Left colon (tissue), 2 donors: ENCODE measurements at places on chromosomes 4 and X. TPM values are rescaled to one million over a fixed set of nuclear protein-coding genes. Genes with fewer than 3 reads are reported as not detected.

DNA sequence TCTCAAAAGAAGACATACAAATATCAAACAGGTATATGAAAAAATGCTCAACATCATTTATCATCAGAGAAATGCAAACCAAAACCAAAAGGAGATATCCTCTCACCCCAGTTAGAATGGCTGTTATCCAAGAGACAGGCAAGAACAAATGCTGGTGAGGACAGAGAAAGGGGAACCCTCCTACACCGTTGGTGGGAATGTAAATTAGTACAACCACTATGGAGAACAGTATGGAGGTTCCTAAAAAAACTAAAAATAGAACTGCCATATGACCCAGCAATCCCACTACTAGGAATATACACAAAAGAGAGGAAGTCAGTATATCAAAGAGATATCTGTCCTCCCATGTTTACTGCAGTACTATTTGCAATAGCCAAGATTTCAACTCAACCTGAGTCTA lies 83.5 kb downstream of the CDS1 start:
- DNase-seq = no peak

GRCh38 chr4:2805712-2806389 lies 13.0 kb downstream of the SH3BP2 start:
- DNase-seq = peak; percentile 97

DNA sequence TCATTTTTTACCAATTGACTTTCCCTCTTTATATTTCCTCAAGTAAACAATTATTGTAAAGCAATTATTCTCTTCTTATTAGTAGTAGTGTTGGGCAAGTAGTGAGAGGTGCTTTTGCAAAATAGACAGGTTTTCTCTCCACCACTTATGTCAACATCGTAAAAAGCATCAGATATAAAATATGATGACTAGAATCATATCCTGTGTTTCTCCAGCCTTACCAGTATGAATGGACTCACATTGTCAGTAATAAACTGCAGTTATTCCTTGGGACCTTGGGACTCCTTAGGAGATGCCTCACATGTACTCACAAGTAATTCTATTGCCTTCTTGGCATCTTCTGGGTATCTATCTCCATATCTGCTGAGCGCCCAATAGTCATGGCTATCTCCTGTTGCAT lies 40.4 kb upstream of the BRS3 start:
- DNase-seq = no peak

DNA sequence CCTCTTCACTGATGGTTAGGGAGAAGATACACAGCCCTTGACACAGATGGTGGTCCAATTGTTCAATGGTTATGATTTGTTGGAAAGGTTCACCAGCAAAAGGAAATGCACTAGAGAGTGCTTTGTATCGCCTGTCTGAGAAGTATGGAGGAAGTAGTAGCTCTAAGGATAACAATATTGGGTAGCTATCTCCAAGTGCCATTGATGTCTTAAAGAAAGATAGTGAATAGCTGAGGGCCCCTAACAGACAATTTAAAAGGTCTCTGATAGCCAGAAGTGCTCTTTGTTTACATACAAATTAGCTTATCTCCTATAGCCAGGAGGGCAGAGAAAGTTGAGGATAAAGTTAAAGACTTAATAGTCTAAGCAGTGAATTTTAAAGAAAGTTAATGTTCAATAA lies 33.9 kb upstream of the BLTP1 start:
- DNase-seq = no peak

The RBMX gene
- 105 TPM for total RNA-seq

DNA sequence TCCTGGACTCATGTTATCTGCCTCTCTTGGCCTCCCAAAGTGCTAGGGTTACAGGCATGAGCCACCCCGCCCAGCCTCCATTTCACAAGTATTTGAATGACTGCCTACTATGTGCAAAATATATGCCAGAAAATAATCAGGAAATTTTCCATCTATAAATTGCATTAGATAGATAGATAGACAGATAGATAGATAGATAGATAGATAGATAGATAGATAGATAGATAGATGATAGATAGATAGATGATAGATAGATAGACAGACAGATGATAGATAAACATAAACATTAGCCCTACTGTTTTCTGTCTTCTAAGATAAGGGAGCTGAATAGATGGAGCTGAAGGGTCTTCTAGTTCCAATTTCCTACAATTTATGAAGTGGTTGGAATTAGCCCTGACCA lies 87.4 kb upstream of the TRIM2 start:
- no peak for DNase-seq

GRCh38 chrX:101564651-101565050 lies 14.3 kb downstream of the ARMCX1 start:
- DNase-seq = no peak

DNA sequence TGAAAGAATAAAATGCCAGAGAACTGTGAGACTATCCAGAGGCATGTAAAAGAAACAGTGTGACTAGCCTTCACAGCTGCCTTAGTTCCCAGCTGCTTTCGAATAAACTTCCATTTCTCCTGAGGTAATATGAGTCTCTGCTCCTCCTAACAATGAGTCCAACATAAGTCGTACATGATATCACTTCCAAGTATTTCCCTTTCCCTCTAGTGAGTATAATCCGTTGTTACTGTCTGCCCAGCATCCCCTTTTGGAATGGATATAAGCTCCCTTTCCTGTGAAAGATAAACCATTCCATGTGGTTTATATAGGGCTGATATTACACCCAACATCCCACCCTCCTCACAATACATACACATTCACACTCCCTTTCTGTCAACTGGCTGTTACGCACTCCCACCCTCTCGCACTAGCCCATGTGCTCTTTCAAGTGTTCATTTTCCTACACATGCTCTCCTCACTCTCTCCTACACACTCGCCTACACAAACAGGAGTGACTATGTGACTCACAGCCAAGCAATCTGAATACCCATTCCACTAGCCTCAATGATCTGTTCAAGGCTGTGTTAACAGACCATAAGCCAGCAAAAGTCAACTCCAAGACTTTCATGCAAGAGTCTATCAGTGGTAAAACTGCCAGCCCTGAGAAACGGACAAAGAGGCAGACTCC lies 5.0 kb downstream of the NAF1 start:
- no peak for DNase-seq

DNA sequence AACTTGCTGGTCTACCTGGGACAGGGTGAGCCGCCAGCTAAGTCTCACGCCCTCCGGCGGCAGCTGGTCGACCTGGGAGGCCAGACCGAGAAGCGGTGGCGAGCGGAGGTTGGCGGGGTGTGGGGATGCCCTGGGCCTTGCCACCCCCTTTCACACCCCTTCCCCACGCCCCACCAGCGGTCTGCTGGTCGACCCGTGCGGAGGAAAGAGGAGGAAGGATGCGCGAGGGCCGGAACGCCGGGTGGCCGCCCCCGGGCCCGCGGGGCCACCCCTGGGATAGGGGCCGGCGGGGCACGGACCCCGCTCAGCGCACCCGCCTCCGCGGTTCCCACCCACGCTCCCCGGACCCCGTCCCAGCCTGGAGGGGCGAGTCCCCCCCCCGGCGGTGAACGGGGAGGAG lies 28.3 kb upstream of the DCAF12L1 start:
- no peak for DNase-seq

The TCEAL7 gene
- 4.8 TPM for total RNA-seq

The PRRG3 gene
- total RNA-seq = 2.1 TPM

DNA sequence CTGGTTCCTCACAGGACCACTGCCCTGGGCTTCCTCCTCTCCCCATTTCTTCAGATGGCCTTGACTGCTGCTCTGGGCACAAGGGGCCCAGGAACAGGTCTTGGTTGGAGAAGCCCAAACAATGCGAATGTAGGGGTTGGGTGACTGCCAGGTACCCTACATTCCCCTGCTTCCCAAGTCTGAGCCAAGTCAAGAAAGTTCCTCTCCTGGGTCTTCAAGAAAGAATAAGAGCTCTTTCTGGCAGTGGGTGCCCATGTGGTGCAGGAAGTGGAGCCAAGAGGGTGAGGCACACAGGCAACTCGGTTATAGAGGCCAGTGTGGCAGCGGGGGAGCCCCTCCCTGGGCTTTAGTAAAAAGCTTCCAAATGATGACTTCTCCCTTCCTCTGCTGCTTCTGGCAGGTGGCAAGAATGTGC lies 2.7 kb downstream of the SLC34A2 start:
- DNase-seq = no peak

DNA sequence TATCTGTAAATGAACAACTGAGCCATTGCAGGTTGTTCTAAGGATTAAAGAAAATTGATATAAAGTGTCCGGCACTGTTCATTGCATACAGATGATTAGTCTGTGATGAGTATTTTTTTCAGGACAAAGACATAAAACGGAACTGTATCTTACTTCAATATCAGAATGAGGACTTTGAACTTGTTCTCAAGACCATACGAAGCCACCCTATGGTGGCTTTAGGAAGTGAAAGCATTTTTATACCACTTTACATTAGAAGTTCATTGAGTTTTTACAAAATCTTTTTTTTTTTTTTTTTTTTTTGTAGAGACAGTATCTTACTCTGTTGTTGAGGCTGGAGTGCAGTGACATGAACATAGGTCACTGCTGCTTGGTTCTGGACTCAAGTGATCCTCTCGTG lies 45.2 kb upstream of the TRIM2 start:
- no peak for DNase-seq

The UGT2B15 gene
- 85.7 TPM for total RNA-seq

GRCh38 chrX:97766501-97767095 lies 882.9 kb downstream of the RPA4 start:
- DNase-seq = no peak

DNA sequence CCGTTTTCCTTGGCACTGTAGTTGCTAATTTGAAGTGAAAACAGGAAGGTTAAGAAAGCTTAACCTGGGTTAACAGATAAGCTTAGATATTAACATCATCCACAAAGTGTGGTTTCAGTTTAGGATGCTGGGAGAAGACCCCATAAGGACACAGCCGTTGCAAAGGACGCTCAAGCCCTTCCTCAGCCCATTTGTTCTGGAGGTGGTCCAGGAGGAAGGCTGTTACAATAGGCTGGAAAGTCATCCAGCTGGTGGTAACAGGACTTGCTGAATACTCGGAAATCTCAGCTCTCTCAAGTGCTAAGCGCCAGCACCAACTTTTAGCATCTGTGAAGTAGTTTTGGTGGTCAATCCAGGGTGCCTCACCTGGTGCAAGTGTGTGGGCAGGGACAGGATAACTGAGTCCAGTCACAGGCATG lies 14.2 kb downstream of the CHST7 start:
- DNase-seq = no peak

The NDNF gene
- total RNA-seq = 14.0 TPM

The SMR3A gene
- not detected for total RNA-seq

The GPR50 gene
- not detected for total RNA-seq

The ANXA5 gene
- total RNA-seq = 84.7 TPM

- no peak for DNase-seq
Observed at GRCh38 chr4:103050736-103051436, 25.7 kb downstream of the SLC9B2 start.

DNA sequence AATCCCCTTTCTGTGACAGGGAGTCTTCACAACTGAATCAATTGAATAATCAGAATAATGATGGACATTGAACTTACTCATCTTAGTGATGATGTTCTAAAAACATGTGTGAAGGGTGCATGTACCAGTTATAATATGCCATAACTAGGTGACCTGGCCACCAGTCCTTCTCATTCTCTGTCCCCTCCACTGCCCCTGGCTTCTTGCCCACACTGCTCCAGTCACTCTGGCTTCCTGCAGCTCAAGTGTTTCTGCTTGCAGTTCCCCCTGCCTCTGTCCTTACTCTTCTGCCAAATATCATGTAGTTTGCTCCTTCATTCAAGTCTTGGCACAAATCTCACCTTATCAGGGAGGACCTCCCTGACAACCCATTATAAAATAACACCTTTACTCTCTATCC lies 168.1 kb upstream of the SLC7A11 start:
- no peak for DNase-seq
